ENCODE measurements at places on chromosomes 16 and 17.

DNA sequence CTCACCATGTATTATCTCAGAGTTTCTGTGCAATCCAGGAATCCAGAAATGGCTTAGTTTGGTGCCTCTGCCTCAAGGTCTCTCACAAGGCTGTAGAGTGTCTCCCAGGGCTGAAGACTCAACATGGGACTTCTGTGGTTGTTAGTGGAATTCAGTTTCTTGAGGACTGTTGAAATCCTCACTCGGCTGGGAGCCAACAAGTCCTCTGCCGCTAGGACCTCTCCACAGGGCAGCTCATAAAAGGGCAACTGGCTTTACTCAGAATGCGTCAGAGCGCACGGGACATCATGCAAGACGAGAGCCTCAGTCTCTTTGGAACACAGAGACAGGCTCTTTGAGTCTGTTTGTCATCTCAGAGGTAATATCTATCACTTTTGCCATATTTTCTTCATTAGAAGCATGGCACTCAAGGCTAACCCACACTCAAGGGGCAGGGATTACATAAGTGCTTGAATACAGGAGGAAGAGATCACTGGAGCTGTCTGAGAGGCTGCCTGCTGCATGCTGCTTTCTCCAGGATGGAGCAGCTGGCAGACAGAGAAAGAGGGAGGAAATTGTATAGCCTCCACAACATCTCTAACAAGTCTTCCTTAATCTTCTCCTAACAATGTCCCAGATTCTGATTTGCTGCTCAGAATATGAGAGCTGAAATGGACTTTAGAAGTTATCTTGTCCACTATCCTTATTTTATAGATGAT lies 97.5 kb upstream of the ASIC2 start:
- no peak for DNase-seq

- no peak for DNase-seq
Measured at GRCh38 chr17:2137342-2138098, 82.6 kb downstream of the HIC1 start.

DNA sequence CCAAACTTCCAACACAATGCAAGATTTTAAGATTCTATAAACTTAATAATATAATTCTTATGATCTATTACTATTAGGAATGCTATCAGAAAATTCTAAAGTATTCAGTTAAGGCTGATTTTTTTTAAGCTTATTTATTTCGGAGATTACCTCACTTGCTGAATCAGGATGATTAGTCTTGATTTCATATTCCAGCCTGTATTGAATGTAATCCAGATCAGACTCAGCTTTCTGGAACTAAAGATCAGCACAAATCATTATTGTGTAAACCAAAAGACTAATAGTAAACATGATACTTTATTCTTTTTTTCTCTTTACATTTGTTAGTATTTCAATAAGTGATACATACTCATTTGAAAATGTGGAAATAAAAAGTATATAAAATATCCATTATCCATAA lies 23.9 kb downstream of the SKA2 start:
- no peak for DNase-seq

DNA sequence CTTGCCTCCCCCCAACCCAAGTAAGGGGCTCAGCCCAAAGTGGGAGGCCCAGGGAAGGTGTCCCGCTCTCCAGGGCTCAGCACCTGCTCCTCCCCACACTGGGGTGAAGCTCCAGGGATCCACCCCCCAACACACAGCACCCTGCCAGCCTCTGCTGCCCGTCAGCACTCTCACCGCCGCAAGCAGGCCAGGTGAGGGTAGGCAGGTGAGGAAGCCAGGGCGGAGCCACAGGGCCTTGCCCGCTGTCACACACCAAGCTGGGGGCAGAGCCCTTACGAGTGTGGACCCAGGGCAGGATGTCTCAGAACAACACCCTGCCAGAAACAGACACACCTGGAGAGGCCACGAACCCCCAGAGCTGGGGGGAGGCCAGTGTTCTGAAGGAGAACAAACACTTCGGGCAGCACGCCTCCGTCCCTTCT lies 19.5 kb downstream of the PLLP start:
- DNase-seq = no peak

DNA sequence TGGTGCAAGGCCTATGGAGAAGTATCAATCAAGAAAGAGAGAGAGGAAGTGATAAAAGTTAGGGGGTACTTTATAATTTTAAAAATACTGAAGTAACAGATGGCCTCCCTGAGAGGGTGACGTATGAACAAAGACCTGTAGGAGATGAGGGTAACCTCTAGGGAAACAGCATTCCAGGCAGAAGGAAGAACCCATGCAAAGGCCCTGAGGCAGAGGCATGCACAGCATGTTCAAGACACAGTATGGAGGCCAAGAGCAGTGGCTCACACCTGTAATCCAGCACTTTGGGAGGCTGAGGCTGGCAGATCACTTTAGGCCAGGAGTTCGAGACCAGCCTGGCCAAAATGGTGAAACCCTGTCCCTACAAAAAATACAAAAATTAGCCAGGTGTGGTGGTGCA lies 192.6 kb upstream of the AXIN2 start:
- DNase-seq = no peak

GRCh38 chr16:4535627-4536108 lies 2.9 kb downstream of the CDIP1 start:
- no peak for DNase-seq

DNA sequence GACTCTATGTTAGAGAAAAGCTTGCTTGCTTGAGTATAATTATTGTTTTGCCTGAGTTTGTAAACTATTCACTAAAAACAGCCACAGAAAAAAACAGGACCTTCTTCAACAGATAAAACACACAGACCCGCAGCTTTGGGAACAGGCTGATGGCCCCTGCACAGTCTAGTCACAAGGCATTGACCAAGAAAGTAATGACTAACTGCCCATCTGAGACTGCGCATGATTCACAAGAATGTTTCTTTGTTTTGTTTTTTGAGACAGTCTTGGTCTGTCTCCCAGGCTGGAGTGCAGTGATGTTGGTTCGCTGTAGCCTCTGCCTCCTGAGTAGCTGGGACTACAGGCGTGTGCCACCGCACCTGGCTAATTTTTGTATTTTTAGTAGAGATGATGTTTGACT lies 2.8 kb upstream of the ZKSCAN2 start:
- no peak for DNase-seq

GRCh38 chr17:73105431-73105830 lies 12.9 kb upstream of the SLC39A11 start:
- DNase-seq = no peak

GRCh38 chr17:45011767-45012166 lies 39.7 kb downstream of the DCAKD start:
- DNase-seq = no peak

- no peak for DNase-seq
Measured at GRCh38 chr17:62101090-62101489, 36.0 kb upstream of the MED13 start.

DNA sequence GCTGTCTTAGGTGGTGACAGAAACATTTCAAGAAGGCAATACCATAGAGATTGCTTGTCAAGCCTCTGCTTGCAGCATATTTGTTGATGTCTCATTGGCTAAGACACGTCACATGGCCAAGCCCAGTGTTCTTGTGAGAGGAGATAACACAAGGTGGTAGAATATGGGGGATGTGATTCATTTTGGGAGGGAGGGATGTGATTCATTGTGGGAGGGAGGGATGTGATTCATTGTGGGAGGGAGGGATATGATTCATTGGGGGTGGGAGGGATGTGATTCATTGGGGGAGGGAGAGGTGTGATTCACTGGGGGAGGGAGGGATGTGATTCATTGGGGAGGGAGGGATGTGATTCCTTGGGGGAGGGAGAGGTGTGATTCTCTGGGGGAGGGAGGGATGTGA lies 470.5 kb upstream of the SALL1 start:
- no peak for DNase-seq

DNA sequence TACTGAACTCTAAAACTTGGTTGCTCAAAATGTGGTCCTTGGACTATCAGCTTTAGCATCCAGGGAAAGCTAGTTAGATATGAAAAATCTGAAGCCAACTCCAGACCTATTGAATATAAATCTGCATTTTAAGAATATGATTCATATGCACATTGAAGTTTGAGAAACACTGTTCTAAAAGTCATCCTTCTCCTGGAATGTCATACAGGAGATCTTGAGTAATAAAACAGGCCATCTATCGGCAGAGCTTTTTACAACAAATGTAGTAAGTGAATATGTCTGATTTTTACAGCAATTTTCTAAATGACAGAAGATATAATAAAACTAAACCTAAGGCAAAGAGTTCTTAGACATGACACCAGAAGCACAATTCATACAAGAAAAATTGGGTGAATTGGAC lies 140.4 kb downstream of the PMP22 start:
- no peak for DNase-seq

- DNase-seq = no peak
Measured at GRCh38 chr17:49585422-49586027, 9.9 kb downstream of the NXPH3 start.
